Myometrial cell (primary cell): ENCODE measurements at places on chromosomes 1 and 21. TPM values are rescaled to one million over a fixed set of nuclear protein-coding genes. Genes with fewer than 3 reads are reported as not detected.

The MPC2 gene
- 53.0 and 67.7 TPM in 2 replicates for total RNA-seq

The GNG4 gene
- total RNA-seq: 0.86 and 7.6 TPM in 2 replicates

The GPR161 gene
- total RNA-seq: 4.9 and 9.2 TPM in 2 replicates

The C1QTNF12 gene
- total RNA-seq: 1.1 TPM in 1 of 2 replicates, not detected in the other

The ALX3 gene
- not detected in 2 replicates for total RNA-seq

The KCTD3 gene
- total RNA-seq: 34.6 and 41.5 TPM in 2 replicates

The ANKRD65 gene
- total RNA-seq: 4.3 and 6.6 TPM in 2 replicates

The TFAP2E gene
- total RNA-seq: under 0.01 TPM in 1 of 2 replicates, not detected in the other

The CFAP107 gene
- total RNA-seq: not detected in 2 replicates

The ERVH48-1 gene
- 0.35 TPM in 1 of 2 replicates, not detected in the other for total RNA-seq

The OLIG2 gene
- not detected in 2 replicates for total RNA-seq

The TACSTD2 gene
- total RNA-seq: under 0.01 TPM in 1 of 2 replicates, not detected in the other

The SLC25A24 gene
- 28.3 and 34.9 TPM in 2 replicates for total RNA-seq

The RGS4 gene
- total RNA-seq: 231 and 232 TPM in 2 replicates

The KLF17 gene
- total RNA-seq: under 0.01 TPM in 1 of 2 replicates, not detected in the other

The OR2T11 gene
- total RNA-seq: not detected in 2 replicates

The CYP4X1 gene
- total RNA-seq: not detected in 2 replicates

The MIB2 gene
- 24.3 and 33.2 TPM in 2 replicates for total RNA-seq

The HEYL gene
- 0.18 TPM in 1 of 2 replicates, not detected in the other for total RNA-seq

The HSPG2 gene
- total RNA-seq: 92.8 and 107 TPM in 2 replicates

The EGLN1 gene
- total RNA-seq: 17.9 and 20.6 TPM in 2 replicates

The ZNF593OS gene
- 0.29 TPM in 1 of 2 replicates, not detected in the other for total RNA-seq

The FCGR1A gene
- not detected in 2 replicates for total RNA-seq

The DCDC2B gene
- not detected in 2 replicates for total RNA-seq

The HRNR gene
- not detected in 2 replicates for total RNA-seq
